Renal pelvis (tissue), 12 donors: ENCODE measurements at places on chromosomes 5 and 9. TPM values are rescaled to one million over a fixed set of nuclear protein-coding genes. Genes with fewer than 3 reads are reported as not detected.

Gene ORM2
- not detected for polyA plus RNA-seq

Gene NAA35
- 33.8 TPM for polyA plus RNA-seq

Gene FAM221B
- polyA plus RNA-seq = 0.41 TPM

Gene LHX3
- not detected for polyA plus RNA-seq

Gene SPINK4
- not detected for polyA plus RNA-seq

Gene LCP2
- polyA plus RNA-seq = 3.1 TPM

Gene PROB1
- 3.5 TPM for polyA plus RNA-seq

Gene HRH2
- polyA plus RNA-seq = 2.7 TPM

Gene CAPSL
- 6.9 TPM for polyA plus RNA-seq

Gene HTR4
- polyA plus RNA-seq = not detected

Gene SHOC1
- polyA plus RNA-seq = 0.67 TPM

Gene ADRB2
- polyA plus RNA-seq = 0.40 TPM

Gene NPM1
- polyA plus RNA-seq = 1,545 TPM

Gene FGF1
- polyA plus RNA-seq = 18.9 TPM

Gene ZNF658
- polyA plus RNA-seq = 11.4 TPM

Gene C9orf153
- 0.13 TPM for polyA plus RNA-seq

Gene OR13J1
- 0.22 TPM for polyA plus RNA-seq

Gene C5orf58
- polyA plus RNA-seq = 0.11 TPM
